Stimulated activated CD4-positive, alpha-beta T cell treated with anti-CD3 and anti-CD28 coated beads, Interleukin-4, amount 100 ng/mL, for 1 hour (primary cell): ENCODE measurements at places on chromosomes 1 and 21.

- no peak for DNase-seq
These were observed 8.5 kb downstream of the DIO1 start for GRCh38 chr1:53902235-53903138.

GRCh38 chr1:185690527-185690926 is 43.7 kb upstream of the HMCN1 start:
- DNase-seq: no peak

DNA sequence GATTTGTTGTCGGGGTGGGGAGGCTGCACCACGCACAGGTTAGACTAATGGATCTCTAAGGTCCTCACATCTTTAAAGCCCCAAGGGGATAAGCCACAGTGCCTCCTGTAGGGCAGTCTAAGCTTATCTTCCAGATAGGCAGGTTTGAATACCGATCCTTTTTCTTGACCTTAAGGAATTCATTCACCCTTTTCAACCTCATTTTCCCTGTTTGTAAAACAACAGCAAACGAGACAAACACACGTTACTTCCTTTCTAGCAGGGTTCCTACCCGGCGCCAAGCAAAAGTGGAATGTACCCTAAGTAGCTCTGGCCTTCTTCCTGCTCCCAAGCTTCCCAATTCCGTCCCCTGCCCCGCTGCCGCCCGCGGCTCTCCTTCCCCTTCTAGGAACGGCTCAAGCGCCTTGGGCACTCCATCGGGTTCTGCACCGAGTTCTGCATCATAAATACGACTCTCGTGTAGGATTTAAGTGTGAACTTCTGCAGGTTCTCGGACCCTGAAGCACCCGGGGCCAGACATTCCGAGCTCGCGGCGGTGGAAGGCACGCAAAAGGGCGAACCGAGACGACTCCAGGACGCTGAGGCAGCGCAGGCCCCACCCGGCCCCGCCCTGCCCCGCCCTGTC is 548 bp upstream of the CDC20 start:
- no peak for DNase-seq

- DNase-seq: no peak
These were observed 48.9 kb downstream of the HLCS start for GRCh38 chr21:36917471-36918158.

DNA sequence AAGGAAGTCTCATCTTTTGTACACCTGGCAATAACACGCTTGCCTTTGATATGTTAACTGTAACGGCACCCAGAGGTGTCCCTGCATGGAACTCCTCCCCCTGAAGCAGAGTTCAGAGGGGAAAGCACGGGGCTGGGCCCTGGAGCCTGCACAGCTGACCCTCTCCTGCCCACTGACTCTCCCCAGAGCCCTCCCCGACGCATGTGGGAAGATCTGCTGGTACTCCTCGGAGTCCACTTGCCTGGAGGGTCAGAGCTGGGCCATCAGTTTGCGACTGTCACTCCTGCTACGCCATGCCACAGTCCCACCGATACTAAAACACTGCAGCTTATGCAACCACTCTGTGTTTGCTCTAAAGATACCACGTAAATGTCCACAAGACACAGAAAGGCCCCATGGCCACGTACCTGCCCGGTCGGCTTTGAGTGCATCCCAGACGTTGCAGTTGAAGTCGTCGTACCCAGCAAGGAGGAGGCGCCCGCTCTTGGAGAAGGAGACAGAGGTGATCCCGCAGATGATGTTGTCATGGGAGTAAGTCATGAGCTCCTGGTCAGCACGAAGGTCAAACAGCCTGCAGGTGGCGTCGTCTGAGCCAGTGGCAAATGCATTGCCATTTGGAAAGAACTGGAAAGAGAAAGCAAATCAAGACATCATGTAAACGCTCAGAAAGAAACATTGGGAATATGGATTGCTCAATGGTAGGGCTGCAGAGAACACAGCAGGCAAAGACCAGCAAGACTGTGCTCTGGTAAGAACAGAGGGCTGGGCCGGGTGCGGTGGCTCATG is 10.6 kb upstream of the NADK start:
- no peak for DNase-seq

DNA sequence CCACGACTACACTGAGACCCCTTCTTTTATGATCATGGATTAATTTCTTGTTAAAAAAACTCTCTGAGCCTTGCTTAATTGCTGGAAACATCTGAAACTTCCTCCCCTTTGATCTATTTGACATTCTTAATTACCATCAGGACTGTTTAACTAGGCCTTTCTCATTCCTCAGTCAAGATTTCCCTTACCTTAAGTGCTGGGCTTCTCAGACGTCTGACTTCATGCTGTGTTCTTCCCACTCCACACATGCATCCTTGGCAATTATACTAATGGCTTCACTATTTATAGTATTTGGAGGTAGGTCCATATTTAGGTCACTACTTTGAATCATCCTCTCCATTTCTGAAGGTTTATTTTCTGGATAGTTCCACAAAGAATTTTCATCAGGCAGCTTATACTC is 341.3 kb upstream of the TMPRSS15 start:
- DNase-seq: no peak

- DNase-seq: no peak
These were observed 18.7 kb upstream of the PTGFR start for GRCh38 chr1:78471890-78472620.

- DNase-seq: no peak
These were observed 674 bp downstream of the PPFIA4 start for GRCh38 chr1:203026666-203027663.

DNA sequence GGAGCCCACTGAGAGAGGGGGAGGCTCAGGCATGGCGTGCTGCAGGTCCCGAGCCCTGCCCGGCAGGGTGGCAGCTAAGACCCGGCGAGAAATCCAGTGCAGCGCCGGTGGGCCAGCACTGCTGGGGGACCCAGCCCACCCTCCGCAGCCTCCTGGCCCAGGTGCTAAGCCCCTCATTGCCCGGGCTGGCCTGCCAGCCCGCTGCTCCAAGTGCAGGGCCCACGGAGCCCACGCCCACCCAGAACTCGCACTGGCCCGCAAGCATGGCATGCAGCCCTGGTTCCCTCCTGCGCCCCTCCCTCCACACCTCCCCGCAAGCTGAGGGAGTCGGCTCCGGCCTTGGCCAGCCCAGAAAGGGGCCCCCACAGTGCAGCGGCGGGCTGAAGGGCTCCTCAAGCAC is 61.5 kb downstream of the C21orf91 start:
- no peak for DNase-seq

DNA sequence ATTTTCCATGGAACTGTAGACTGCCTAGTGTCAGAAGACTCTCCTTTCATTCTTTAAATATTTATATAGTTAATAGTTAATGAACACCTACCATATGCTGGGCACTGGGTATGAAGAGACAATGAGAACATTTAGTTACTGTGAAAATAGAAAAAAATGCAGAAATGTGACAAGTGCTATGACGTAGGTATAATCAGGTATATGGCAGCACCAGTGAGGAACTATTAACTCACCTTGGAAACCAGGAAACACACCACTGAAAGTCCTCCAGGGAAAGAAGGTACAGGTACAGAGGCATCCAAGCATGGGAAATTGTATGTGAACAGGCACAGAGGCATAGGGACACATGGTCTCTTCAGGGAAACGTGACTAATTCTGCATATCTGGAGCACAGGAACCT is 42.3 kb downstream of the DPT start:
- no peak for DNase-seq

- no peak for DNase-seq
These were observed 131.4 kb downstream of the ST6GALNAC5 start for GRCh38 chr1:76998582-76999223.

DNA sequence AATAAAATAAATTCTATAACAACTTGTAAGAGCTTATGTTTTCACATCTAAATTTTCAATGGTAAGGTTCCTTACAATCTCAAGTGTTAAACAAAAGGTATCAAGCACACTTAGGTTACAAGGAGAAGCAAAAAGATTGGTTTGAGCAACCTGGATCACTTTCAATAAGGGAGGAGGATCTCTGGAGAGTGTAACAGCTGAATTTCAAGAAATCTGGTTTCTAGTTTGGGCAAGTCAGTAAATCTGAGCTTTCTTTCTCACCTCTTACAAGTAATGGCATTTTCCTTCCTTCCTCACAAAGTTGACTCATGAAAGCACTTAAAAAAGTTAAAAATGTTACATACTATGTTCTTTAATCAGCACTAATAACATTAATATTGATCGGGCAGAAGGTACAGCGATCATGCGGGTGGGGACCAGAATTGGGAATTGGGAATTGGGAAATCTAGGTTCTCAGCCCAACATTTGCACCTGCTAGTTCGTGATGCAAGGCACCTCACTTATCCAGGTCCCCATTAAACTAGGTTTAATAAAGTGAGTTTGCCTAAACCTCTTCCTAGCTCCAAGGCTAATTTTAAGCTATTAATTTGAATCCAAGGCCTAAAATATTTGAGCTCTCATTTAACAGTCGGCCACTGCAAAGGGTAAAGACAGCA is 3.1 kb downstream of the NUCKS1 start:
- DNase-seq: no peak

DNA sequence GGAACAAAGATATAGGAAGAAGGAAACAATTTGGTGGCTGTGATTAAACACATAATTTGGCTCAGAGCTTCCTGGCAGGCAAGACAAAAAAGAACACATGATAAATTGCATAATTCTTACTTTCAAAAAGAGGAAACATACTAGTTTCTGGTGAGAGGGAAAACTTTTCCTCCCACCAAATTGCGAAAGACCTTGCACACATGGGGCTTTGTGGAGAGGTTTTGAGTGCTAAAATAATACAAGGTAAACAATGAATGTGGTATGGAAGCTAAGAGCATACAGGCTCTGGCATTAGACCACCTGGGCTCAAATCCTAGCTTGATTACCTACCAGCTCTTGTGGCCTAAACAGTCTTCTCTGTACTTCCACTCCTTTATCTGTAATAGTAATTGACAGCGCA is 140.2 kb upstream of the HOOK1 start:
- no peak for DNase-seq

- DNase-seq: no peak
These were observed 8.1 kb downstream of the GPR137B start for GRCh38 chr1:236150311-236150955.

DNA sequence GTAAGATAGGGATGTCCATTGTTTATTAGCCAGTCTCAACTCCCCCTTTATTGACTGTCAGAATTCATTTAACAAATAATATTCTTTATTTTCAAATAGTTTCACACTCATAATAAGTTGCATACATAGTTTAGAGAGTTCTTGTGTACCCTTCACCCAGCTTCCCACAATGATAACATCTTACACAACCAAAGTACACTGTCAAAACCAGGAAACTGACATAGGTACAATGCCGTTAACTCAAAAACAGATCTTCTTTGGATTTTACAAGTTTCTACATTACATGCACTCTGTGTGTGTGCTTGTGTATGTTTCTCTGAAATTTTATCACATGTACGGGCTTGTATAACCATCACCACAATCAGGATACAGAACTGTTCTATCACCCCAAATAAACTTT is 64.4 kb upstream of the IFNLR1 start:
- no peak for DNase-seq

DNA sequence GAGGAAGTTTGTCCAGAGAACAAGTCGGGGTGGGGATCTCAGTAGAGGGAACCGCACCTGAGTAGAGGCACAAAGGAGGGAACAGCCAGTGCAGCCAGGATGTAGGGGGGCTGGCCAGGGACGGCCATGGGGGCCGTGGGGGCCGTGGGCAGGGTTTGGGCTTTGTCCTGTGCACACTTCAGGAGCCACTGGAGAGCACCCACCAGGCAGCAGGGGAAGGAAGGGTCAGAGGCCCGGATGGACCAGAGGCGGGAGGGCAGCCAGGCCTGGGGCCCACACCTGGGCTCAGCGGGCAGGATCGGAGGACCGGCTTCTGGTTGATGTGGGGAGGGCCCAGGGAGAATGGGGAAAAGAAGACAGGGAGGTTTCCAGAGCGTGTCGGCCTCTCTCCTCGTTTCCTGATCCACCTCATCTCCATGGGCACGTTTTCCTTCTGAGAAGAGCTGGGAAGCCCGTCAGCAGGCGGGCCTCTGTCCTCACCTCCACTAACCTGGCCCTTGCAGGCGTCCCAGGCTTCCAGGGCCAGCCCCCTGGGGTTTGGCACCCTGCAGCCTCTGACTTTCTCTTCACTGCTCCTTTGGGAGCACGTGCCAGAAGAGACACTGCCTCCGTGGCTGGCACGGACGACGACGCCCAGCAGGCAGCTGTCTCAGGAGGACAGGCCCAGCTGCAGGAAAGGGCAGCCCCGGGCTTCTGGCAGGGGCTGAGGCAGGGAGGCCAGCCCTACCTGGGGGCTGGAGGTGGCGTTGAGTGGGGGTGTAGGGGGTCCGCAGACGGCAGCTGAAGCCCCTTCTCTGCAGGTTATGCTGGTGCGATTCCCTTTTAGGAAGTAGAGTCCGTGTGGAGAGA is 16.8 kb upstream of the PDXK start:
- DNase-seq: no peak

DNA sequence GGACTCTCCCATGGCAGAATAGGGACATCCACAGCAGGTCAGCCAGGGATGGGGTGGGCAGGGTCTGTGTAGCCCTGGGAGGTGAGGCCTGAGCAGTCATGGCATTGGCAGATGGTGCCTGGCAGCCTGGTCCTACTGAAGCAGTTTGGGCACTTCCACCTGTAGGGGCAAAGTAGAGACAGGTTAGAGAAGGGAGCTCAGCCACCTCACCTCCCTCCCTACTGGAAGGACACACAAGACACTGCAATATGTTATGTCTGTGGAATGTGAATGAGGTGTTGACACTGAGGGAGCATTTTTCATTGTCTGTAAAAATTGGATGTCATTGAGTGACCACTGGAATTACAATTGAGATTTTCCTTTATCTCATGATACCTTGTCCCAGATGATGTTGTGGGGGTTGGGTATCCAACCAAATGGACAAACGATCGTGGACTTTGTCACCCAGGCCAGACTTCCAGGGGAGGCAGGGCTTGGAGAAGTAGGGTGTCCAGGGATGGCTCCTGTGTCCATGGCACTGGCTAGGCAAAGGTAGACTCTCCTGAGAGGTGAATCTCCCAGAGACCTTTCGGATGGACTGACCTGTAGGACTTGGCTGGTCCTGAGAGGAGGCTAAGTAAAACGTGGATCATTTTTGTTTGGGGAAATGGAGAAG is 9.7 kb downstream of the SHISA4 start:
- no peak for DNase-seq

- no peak for DNase-seq
These were observed 92.6 kb downstream of the ST3GAL3 start for GRCh38 chr1:43799656-43800635.

DNA sequence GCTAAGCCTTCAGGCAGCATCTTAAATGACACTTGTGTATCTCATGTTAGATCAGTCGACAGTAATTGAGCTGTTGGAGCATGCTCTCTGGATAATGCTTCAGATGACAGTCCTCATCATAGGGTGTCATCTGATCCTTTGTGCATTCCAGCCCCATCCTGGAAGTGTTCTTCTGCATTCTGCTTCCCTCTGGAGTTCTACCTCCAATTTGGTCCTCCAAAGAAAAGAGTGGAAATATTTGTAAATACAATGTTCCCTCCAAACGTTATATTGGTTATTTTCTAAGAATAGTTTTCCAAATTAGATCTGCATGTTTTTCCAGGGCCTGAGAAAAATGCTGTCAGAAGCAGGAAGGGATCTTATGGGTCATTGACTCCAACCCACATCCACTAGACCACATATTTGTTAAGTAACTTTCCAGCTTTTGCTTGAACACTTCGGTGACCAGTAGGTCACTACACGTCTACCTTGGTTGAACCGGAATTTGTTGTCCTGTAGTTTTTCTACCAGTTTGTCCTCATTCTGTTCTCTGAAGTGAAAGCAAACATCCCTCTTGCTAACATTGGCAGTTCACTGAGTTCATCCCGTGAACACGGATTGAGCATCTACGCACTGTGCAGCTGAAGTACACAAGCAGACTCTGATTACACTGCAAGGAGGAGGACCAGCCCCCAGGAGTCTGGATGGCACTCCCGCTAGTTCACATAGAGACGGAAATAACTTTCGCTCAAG is 136.0 kb downstream of the TLR5 start:
- DNase-seq: no peak

GRCh38 chr1:70202173-70202758 is 3.1 kb downstream of the LRRC40 start:
- no peak for DNase-seq
